Left hindlimb (tissue), 1 donor: ENCODE measurements at places on chromosomes 6 and 20.

DNA sequence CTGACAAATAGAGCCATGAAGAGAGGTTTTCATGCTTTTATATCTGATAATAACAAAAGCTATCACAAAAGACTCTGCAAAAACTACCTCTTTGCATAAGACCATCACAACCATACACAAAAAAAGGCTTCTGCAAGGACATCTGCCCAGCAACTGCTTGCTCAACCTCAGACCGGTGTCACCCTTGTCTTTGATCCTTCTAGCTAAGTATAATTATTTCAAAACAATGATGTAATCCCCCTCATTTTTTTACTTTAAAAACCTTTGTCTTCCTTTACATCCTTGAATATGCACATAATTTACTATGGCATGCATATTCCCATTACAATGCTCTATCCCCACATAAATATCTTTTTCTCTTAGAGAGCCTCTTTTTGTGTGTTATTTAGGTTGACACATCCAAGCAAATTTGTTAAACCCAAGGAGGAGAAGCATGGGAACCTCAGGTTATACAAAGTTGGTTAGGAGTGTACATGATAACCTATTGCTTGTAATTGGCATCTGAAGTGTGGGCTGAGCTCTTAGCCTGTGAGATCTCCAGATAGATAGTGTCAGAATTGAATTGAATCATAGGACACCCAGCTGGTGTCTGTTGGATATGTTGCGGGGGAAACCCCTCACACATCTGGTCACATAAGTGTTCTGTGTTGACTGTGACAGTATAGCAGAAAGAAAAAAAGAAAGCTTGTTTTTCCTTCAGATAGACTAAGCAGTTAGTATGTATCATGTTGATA is 20.7 kb upstream of the CGA start:
- DNase-seq: no peak

DNA sequence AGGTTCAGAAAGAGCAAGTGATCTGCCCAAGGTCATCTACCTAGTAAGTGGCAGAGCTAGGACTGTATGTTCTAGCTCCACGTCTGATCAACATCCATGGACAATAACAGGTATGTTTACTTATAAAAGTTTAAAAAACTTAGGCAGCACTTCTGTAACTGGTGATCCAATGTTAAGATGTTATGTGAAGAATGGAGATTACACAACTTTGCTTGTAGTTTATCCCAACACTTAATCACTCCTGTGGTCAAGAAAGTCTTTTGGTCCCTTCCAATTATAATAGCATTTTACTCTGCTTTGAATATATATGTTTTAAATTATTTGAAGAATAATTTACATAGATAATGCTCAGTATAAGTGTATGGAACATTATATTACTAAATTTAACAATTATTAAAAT is 4.8 kb downstream of the FBXO30 start:
- DNase-seq: no peak

DNA sequence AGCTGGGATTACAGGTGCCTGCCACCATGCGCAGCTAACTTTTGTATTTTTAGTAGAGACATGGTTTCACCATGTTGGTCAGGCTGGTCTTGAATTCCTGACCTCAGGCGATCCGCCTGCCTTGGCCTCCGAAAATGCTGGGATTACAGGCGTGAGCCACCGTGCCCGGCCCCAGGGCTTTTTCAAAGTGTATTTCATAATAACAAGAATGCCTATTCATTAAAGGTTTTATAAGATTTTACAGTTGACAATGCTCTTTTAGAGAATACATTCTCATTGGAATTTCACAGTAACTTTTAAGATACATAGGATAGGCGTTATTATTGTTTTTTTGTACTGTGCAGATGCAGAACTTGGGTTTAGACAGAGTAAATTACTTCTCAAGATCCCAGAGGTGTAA is 52.6 kb upstream of the PTPRK start:
- no peak for DNase-seq

DNA sequence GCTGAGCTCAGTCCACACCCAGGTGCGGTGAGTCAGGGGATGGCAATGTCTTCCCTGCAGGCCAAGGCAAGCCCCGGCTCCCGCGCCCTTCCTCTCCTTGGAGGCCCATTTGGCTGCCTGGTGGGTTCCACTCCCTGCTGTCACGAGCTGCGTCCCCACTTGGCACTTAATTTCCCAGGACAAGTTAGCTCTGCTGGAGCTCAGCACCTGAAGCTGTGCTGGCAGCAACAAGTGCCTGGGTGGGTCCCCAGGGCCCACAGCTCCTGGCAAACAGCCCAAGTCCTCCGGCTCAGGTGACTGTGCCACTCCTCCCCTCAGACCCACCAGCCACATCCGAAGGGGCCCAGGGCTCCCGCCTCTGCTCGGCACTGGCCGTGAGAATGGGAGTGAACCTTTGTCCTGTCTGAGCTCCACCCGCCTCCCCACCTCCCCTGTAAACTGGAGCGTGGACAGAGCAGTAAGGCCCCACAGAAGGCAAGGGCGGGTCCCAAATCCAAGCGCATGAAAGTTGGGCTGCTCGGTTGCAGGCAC is 16.9 kb downstream of the LAMA5 start:
- peak; percentile 24 for DNase-seq

- DNase-seq: no peak
Observed at GRCh38 chr20:49981218-49982071, 1.3 kb upstream of the SNAI1 start.

DNA sequence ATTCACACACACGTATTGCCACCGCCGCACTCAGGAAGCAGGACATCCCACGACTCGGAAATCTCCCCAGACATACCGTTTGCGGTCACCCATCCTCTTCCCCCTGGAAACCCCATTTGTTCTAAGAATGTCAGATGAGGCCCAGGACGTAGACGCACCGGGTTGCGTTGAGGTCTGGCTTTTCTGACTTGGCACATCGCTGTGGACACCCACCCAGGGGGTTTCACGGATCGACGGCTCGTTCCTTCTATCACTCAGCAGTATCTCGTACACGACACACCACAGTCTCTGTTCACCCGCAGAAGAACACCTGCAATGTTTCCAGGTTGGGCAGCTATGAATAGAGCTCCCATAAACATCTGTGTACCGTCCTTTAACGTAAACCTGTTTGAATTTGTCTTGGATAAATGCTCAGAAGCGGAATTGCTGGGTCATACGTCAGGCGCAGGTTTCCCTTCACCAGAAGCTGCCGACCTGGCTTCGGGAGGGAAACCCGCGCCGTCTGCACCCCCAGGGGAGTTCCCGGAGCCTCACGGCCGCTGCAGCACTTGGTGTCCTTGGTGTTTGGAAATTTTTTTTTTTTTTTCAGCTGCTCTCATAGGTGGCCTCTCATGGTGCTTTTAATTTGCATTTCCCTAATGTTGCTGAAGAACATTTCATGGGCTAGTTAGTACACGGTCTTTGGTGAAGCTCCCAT is 9.3 kb upstream of the EEF1A2 start:
- no peak for DNase-seq

DNA sequence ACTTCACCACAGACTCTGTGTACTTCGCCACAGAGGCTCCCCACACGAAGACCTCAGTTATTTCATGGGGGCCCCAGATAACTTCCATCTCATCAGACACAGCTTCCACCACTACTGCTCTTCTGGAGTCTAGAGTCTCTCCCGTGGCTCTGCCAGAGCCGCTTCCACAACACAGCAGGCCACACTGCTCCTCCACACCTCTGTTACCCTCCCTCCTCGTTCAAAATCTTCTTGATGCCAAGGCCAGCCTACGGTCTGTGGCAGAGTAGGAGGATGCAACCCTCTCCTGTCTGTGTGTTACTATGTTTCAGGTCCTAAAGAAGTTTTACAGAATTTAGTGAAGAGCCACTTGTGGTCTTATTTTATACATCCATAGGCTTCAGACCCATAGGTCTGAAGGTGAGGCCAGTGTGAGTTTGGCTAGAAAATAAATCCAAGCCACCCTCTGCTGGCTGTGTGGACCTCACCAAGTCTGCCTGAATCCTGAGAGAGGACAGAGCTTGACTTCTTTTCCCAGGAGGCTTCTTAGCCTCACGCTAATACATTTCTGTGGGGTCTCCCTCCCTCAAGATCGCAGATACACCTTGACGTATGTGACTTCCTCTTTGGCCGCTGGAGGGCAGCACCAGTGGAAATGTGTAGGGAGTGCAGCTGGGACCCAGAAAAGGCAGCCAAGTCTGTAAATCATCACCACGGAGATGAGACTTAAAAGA is 197.7 kb downstream of the FAXC start:
- no peak for DNase-seq

DNA sequence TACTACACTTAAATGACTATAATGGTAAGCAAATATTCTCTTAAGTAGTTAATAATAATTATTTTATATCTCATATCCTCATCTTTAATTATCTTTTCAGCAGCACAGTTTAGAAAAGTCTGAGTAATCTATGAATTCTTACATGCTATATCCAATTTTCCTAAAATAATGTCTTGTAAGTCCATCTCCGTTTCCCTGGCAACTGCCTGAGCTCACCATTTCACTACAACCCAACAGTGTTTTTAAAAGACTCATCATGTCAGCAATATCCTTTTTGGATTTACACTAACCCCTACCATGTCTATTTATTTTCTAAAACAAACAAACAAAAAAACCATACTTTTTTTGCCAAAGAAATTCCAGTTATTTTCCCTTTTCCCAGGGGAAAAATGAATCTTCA is 859.6 kb downstream of the EYS start:
- DNase-seq: no peak

- DNase-seq: no peak
Observed at GRCh38 chr20:8401556-8401955, 269.5 kb downstream of the PLCB1 start.

DNA sequence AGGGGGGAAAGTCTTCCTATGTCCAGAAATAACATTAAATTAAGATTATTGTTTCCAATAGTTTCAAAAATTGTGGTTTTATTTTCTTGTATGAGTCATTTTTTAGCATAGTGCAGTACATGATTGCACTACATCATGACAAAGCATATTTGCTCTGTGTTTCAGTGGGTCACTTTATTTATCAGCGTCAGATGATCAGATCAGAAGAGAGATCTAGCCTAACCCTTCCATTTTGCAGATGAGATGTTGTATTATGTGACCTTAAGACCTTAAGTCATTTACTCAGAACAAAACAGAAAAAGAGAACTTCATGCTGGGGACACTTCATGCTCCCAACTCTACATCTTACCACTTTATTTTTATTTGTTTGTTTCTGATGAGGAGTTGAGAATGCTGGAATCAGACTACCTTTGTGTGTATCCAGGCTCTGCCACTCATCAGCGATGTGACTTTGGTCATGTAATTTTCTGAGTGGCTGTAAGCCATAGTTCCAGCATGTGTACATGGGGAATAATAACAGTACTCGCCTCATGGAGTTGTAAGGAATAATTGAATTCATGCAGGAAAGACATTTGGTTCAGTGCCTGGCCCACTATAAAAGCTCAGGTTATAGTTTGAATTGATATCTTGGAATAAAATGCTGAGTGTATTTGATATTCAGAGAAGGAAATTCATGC is 13.5 kb downstream of the EYA4 start:
- no peak for DNase-seq

DNA sequence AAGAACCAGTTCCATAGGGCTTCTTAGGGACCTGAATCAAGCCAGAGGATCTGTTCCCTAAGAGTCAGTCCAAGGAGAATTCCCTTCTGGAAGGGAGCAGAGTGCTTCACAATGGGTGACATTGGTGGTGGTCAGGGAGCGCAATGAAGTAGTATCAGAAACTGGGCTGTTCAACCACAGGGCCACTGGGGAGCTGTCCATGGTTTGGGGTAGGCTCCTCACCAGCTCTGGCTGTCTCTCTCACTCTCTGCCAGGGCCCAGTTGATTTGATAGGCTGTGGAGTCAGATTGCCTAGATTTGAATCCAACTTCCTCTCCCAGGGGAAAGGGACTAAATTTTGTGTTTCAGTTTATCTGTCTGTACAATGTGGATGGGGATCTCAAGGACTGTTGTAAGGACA is 36.7 kb upstream of the CHD6 start:
- peak; percentile 44 for DNase-seq

DNA sequence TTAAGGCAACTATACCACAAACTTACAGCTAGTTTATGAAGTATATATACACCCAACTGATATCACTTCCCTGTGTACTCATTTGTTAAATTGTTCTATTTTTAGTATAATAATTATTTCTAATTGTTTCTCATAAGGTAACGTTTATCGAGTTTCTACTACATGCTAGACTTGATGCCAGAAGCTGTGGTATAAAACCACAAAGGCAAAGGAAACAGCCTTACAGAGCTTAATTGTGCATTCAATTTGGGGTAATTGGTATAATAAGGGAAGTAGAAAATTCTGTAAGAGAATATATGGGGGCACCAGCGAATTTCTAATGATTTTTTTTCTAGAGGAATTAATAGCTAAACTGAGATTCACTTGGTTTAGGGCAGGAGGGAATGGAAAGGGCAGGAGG is 183.9 kb downstream of the GRM1 start:
- no peak for DNase-seq

DNA sequence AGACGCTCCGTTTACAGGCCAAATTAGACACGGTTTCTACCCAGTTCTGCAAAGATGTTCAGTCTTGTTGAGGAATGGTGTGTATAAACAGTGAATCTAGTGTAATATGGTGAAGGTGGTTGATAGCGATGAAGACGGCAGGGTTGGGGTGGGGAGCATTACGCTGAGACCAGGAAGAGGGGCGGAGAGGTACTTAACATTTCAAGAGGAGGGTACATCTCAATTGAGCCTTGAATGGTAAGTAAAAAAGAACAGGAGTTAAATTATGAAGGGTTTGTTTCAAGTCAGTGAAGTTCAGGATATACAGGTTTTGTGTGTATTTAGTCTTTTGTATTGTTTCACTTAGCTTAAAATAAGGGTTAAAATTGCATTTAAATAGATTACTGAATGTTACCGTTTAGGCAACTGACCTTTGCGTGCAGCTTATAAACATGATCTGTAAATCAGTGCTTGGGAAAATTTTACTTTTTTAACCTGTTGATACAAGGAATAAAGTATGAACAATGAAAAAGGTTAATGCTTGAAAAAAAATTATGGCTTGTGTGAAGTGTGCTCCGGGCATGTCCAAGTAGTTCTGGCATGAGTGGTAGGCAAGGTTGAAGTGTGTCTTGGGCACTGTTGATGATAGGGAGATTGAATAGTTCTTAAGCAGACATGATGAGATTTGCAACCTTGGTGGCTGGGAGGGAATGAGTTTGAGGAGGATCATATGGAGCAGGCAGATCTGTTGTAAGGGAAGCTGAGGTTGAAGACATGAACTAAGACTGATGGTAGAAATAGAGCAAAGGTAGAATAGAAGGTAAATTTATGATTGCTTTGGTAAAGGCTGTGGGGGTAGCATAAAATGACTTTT is 842 bp downstream of the POLR1C start:
- no peak for DNase-seq

DNA sequence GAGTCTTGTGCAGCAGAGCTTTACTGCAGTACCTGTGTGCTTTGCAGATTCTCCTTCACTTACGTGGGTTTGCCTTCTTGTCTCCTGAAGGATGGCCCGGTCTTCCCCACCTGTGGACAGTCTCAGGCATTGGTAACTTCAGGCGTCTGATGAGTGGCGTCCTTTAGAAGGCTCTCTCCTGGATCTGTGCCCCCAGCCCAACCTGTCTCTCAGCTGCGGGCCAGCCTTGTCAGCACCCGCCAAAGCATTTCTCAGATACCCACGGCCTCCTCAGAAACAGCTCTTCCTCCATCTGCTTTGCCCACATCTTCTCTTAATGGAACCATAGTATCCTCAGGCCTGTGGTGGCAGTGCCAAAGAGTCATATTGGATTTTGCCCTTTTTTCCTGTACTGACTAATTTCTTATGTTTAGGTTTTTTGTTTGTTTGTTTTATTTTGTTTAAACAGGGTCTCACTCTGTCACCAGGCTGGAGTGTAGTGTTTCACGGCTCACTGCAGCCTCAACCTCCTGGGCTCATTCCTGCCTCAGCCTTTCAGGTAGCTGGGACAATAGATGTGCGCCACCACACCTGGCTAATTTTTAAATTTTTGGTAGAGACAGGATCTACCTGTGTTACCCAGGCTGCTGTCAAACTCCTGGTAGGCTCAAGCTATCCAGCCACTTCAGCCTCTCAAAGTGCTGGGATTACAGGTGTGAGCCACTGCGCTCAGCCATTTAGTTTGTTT is 96.6 kb downstream of the ARID1B start:
- DNase-seq: no peak
